ENCODE measurements at places on chromosomes 6 and 20.

GRCh38 chr20:34874094-34874654 lies 1.5 kb upstream of the GGT7 start:
- peak; percentile 82 for DNase-seq

GRCh38 chr20:54820392-54820791 lies 345.0 kb downstream of the DOK5 start:
- DNase-seq: no peak

GRCh38 chr6:169216830-169217229 lies 36.8 kb downstream of the THBS2 start:
- no peak for DNase-seq

- DNase-seq: peak; percentile 92
These were observed 44.3 kb downstream of the HDGFL1 start for GRCh38 chr6:22613695-22614094.

GRCh38 chr20:63036291-63036690 lies 29.5 kb upstream of the BHLHE23 start:
- DNase-seq: no peak

- DNase-seq: no peak
These were observed 720.9 kb downstream of the GRIK2 start for GRCh38 chr6:102114402-102114801.

- DNase-seq: peak; percentile 99
These were observed 16.2 kb upstream of the BEND6 start for GRCh38 chr6:56938649-56939191.

DNA sequence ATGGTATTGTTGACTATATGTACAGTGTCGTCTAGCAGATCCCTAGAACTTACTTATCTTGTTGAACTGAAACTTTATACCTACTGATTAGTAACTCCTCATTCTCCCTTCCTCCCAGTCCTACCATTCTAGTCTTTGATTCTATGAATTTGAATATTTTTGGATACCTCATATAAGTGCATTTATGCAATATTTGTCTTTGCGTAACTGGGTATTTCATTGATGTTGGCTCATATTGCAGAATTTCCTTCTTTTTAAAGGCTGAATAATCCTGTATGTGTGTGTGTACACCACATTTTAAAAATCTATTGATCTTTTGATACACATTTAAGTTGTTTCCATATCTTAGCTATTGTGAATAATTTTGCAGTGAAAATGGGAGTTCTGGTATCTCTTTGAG lies 119.9 kb downstream of the SOX4 start:
- no peak for DNase-seq

GRCh38 chr20:3815703-3816315 lies 4.5 kb upstream of the AP5S1 start:
- no peak for DNase-seq

DNA sequence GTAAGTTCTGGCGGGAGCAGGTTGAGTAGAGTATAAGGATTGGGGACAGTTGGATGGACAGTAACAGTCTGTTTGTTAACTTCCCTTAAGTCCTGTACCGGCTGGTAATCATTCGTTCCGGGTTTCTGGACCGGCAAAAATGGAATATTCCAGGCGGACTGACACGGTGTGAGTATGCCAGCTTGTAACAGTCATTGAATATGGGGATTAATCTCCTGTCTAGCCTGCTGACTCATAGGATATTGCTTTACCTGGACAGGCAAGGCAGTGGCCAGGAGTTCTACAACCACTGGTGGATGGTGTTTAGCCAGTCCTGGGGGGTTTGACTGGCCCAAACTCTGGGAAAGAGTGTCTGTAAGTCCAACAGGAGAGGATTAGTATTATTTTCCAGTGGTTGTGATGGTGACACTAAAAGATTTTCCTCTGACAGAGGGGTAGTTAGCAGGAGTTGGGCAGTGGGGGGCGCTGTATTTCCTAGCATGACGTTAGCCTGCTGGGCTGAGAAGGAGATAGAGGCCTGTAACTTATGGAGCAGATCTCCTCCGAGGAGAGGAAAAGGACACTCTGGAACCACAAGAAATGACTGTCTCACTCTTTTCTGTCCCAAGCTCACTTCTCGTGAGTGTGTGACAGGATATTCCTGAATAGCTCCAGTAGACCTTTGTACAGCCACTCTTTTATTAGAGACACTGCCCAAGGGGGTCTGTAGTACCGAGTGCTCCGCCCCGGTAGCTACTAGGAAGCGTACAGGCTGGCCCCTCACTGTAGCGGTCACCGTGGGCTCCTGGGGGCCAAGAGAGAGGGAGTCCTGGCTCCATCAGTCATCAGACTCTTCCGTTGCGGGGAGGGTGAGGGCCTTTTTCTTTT lies 152.2 kb downstream of the TRIM27 start:
- DNase-seq: no peak

GRCh38 chr6:77883851-77884250 lies 231.0 kb downstream of the MEI4 start:
- DNase-seq: no peak

DNA sequence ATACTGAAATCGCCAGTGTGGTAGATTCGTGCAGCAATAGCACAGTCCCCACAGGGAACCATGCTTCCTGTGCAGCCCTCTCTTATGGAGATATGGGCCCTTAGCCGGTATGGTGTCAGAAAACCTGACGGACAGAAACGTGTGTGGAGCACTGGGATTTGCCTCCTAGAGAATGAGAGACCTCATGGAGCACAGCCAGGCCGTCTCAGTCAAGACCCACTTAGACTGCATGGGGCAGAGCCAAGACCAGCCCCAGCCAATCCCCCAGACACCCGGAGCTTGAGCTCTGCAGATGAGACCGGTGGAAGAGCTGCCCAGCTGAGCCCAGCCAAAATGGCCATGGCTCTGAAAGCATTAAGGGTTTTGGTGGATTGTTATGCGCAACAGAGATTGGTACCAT lies 163.7 kb downstream of the DLL1 start:
- DNase-seq: no peak

DNA sequence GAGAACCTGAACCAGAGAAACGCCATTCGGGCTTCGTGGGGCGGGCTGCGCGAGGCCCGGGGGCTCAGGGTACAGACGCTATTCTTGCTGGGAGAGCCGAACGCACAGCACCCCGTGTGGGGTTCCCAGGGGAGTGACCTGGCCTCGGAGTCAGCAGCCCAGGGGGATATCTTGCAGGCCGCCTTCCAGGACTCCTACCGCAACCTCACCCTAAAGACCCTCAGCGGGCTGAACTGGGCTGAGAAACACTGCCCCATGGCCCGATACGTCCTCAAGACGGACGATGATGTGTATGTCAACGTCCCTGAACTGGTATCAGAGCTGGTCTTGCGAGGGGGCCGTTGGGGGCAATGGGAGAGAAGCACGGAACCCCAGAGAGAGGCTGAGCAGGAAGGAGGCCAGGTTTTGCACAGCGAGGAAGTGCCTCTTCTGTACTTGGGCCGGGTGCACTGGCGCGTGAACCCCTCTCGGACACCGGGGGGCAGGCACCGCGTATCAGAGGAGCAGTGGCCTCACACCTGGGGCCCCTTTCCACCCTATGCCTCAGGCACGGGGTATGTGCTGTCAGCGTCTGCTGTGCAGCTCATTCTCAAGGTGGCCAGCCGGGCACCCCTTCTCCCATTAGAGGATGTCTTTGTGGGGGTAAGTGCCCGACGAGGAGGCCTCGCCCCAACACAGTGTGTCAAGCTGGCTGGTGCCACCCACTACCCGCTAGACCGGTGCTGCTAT lies 904 bp downstream of the B3GALT4 start:
- DNase-seq: peak; percentile 22

DNA sequence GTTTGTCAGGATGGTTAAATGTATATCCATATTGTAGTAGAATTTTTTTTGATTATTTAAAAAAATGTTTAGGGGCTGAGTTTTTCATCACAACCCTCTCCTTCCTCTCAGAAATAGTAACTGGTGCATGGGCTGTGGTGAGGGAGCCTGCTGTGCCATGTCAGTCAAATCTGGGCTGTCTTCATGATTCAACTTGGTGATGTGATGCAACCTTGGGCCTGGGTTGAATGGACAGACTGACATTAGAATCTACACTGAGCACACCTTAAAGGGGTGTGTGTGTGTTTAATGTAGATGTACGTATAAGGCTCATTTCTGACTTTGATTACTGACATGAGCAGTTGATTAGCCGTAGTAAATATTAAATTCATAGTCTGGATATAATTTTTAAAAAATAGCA lies 3.7 kb downstream of the TJAP1 start:
- DNase-seq: peak; percentile 14

- peak; percentile 36 for DNase-seq
These were observed 108.9 kb upstream of the EMILIN3 start for GRCh38 chr20:41475503-41475902.

Measured in fibroblast of skin of right biceps (primary cell).